ENCODE measurements at places on chromosomes 16 and 17.

GRCh38 chr17:42541041-42541833 is 5.2 kb downstream of the NAGLU start:
- no peak for DNase-seq

DNA sequence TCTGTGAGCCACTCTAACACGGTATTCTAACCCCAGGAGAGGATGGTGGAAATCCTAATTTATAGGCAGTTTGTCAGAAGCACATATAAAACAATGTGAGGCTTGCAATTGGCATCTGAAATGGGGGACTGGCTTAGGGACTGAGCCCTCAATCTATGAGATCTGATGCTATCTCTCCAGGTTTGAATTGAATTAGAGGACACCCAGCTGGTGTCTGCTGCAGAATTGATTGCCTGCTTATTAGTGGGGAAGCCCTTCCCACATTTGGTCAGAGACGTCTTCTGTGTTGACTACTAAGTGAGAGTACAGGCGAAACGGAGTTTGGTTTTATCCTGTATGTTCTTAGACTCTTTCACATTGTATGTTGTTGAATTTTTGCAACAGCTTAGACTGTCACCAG is 13.6 kb upstream of the TMIGD1 start:
- no peak for DNase-seq

GRCh38 chr16:53534206-53534605 is 31.2 kb upstream of the AKTIP start:
- DNase-seq, result no peak

DNA sequence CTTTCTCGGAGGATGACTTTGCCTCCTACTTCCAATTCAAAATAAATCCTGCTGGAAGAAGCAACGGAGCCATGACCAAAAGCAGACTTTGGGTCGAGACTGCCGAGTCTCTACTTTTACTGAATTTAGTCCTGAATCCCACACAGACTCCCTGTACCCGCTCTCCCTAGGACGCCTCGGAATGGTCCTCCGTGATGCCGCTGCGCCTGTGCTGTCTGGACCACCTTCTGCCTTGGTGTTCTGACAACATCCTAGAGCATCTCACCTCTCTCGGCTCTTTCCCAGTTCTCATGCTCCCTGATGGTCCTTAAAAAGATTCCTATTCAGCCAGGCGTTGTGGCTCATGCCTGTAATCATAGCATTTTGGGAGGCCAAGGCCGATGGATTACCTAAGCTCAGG is 181.1 kb upstream of the HSBP1 start:
- DNase-seq, result no peak

DNA sequence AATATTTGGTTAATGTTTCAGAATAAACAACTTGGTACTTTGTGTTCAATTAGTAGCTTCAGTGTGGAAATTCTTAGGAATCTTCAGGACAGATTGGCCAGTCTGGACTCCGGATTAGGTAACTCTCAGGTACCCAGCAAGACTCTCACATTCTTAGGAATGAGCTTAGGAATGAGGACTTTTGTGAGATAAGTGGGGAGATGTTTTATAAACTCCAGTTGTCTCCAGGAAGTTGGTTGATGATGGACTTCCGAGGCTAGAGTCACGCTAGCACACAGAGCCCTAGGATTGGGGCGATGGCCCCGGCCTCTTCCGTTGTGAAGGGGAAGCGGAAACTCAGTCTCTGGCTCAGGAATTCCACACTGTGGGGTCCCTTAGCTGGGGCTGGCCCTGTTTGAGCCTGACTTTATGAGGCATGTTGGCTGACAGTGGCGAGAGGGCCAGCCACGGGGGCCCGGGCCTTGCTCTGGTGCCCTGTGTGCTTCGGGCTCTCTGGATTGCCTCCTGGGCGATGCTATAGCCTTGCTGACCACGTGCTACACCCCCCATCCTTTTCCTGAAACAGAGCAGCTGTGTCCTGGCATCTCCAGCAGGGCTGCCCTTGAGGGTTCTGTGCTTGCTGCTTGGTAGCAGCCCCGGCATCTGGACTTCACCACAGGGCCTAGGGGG is 32.4 kb downstream of the RAB11FIP3 start:
- no peak for DNase-seq

DNA sequence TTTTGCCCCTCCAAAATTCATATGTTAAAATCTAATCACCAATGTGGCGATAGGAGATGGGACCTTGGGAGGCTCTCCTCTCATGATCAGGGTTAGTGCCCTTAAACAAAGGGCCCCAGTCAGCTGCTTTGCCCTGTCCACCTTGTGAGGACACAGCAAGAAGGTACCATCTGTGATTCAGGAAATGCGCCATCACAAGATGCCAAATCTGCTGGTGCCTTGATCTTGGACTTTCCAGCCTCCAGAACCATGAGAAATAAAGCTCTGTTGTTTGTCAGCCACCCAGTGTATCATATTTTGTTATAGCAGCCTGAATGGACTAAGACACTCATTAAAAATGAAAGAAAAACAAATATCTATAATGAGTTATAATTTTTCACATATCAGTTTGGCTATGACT is 63.0 kb upstream of the NKD1 start:
- DNase-seq, result no peak

DNA sequence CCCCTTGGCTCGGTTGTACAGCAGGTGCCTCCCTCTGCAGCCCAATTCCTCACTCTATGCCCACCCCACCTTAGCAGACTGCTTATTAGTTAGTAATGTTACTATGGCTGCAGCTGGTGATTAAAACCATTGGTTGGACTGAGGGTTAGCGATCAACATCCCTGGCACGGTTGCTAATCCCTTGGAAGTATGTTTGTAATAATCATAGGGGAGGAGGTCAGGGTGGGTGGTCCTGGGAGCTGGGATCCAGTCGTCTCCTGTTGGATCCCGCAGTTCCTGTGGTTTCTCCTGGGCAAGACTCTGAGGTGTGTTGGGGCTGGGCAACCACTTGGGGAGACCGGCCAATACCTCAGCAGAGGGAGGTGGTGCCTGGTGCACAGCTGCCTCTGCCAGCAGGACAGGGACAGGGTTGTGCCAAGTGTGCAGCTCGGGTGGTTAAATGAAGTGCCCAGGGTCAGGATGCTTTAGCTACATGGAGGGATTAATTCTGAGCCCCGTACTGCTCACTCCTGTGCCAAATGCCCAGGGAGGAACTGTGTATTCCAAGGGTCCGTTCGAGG is 38.0 kb downstream of the FZD2 start:
- DNase-seq, result no peak

- no peak for DNase-seq
Observed at GRCh38 chr17:33602981-33603380, 309.9 kb upstream of the ASIC2 start.

GRCh38 chr16:84611041-84611440 is 6.8 kb downstream of the COTL1 start:
- peak; percentile 72 for DNase-seq

DNA sequence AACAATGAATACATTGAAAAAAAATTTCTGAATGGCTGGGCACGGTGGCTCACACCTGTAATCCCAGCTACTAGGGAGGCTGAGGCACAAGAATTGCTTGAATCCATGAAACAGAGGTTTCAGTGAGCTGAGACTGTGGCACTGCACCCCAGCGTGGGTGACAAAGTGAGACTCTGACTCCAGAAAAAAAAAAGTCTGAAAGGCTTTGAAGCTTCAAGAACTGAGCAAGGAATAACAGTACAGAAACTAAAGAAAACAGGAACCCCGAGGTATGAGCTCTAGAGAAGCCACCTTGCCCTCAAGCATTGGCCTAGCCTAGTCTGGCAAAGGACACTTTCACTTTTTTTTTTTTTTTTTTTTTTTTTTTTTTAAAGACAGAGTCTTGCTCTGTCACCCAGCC is 45.0 kb downstream of the TEX2 start:
- no peak for DNase-seq

DNA sequence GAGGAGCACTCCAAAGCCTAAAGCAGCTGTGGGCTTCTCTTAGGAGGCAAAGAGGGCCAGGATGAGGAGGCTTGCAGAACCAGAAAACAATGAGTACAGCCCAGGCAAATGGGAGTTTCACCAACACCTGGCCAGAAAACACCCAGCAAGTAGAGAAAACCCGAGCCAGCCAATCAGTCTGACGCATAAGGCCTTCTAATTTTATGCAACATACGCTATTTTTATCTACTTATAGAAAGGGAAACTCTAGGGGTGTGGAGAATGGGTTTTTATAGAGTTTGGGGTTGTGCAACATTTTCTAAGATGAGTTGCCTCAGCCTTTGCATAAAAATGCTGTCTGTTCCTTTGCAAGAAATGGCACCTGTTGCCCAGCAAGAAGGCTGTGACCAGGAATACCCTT is 529.0 kb upstream of the CDH5 start:
- no peak for DNase-seq

DNA sequence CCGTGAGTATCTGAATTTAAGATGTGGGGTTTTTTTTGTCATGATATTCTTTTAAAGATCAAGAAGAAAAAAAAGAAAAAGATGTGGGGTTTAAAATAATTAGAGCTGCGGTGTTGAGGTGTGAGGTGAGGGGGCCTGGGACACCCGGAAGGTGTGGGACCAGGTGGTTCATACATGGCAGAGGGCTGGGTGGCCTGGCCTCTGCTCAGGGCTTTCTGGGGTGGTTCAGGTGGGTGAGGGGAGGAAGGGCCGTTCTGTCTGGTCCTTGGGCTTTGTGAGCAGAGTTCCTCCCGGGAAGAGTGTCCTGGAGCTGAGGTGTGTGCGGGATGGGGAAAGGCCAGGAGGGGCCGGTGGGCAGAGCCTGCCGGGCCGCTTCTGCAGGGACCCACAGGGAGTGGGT is 5.0 kb downstream of the PRSS27 start:
- DNase-seq, result no peak

DNA sequence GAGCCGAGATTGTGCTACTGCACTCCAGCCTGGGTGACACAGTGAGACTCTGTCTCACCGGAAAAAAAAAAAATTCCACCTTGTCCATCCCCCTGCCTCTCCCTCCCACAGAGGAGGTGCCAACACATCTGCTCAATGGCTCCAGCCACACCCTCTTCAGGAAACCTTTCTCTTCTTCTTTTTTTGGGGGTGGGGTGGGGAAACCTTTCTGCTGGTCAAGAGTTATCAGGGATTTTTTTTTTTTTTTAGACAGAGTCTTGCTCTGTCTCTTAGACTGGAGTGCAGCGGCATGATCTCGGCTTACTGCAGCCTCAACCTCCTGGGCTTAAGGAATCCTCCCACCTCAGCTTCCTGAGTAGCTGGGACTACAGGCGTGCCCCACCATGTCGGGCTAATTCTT is 18.7 kb downstream of the TNS4 start:
- no peak for DNase-seq

DNA sequence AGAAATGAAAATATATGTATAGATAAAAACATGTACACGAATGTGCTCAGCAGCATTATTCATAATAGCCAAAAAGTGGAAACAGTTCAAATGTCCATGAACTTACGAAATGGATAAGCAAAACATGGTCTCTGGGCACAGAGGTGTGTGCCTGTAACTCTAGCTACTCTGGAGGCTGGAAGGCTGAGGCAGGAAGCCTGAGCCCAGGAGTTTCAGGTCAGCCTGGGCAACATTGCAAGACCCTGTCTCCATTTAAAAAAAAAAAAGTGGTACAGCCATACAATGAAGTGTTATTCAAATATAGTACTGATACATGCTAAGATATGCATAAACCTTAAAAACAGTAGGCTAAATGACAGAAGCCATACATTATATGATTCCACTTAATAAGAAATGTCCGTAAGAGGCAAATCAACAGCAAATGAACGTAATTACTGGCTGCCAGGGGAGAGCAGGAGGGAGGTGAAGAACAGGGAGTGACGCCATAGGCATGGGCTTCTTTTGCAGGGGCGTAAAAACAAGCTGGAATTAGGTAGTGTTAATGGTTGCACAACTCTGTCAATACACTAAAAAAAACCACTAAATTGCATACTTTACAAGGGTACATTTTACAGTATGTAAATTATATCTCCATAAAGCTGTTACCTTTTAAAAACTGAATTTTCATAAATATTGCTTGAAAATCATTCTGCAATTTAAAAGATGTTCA is 87.2 kb upstream of the PLEKHM1 start:
- DNase-seq, result no peak

DNA sequence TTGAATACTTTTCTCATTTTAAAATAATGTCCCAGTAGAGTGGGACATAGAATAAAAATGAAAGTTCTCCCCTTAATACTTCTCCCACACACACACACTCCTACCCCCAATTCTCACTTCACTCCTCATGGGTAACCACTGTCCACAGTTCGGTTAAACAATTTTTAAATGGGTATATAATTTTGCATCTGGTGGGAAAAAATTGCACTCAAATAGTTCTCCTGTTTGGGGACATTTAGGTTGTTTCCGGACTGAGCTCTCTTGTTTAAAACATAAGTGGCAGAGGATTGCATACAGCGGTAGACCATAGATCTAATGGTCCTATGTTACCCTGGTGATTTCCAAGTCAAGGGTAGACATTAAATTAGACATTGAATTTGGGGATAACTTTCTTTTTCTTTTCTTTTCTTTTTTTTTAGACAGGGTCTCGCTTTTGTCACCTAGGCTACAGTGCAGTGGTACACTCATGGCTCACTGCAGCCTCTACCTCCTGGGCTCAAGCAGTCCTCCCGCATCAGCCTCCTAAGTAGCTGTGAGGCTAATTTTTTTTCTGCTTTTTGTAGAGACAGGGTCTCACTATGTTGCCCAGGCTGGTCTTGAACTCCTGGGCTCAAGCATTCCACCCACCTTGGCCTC is 138.3 kb downstream of the SOCS1 start:
- DNase-seq, result no peak

DNA sequence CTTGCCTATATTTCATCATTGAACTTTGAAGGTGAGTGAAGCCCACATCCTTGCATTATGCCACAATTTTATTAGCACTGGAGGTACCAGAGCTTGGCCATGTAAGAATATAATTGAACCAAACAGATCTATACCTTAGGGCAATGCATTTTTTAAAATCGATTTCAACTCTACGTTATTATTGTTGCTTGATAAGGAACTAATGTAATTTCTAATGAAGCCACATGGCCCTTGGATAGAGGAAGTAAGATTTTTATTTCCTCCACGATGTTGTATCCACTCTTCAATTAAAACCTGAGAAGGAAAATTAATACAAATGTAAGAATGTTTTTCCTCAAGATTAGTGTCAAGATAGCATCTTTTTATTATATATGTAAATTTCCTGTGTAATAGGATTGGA is 370.0 kb upstream of the EEF2KMT start:
- no peak for DNase-seq

DNA sequence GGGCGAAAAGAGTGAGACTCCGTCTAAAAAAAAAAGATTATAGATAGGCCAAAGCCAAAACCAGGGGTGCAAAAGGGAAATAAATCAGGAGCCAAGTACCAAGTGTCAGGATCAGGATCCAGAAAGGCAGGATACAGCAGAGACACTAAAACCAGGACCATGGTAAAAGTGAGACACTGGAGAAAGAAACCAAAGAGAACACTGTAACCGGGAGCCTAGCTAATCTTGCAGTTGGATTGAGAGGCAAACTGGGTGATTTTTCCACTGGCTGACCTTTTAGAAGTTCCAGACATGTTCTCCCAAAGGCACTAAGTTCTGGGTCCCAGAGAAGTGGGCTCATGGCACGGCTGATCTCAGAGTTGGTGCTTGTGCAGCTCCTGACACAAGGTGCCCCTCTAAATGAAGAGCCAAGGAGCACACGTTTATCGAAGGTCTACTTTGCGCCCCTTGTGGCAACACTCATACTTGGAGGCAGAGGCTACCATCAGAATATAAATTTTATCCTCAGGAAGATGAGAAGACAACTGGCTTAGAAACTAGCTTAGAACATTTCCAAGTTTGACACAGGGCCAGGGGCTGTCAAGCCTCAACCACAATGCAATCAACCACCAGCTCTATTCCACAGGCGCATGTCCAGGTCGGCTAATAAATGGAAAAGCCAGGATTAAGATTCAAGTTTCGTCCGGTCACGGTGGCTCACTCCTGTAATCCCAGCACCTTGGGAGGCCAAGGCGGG is 27.5 kb upstream of the HELZ start:
- peak; percentile 17 for DNase-seq

Measured in fibroblast of upper back skin (primary cell).